ENCODE measurements at places on chromosomes 5 and 9.

DNA sequence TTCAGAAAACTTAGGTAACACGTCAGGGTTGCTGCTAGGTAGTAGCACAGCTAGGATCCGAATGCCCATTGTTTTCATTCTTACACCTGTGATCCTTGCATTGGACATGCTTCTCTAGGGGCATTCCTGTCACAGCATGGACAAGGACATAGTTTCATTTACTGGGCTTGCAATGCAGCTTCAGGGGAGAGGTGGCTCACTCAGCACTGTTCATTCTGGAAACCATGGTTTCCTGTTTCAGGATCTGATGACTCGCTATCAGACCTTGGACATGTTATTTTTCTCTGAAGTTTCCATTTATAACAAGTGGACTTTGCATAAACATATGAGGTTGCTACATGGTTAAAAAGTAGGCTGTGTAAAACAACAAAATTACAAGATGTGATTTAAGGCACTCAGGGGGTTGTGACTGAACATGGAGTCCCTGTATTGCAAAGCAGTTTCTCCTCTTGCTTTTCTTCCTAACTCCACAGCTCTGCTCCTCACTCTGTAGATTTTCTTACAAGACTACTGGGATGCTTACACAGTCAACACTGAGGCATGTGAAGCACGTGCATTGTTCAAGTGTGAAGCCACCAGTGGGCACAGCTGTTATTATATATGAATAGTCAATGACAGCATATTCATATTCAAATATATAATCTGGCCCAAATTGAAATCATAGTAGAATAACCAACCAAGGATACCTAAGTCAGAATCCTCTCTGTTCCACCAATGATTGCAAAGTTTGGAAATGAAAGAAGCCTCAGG lies 66.1 kb upstream of the STK32A start:
- no peak for DNase-seq

DNA sequence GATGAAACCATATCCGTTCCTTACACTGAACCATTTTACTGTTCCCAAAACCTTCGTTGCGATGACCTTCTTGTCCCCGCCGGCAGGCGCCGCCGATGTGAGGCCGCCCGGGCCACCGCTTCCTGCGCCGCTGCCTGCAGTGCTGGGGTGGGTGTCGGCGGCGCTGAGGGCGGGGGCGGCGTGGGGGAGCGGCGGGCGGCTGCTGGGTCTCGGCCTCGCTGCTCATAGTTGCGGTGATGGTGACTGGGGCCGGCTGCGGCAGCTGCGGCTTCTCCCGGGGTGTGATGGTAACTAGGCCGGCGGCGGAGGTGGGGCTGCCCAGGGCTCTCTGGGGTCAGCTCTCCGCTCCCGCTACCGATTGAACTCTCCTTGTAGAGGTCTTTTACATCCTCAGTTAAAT lies 14.1 kb upstream of the OR2S2 start:
- DNase-seq, result no peak

GRCh38 chr5:53037141-53037859 lies 48.1 kb downstream of the ITGA2 start:
- no peak for DNase-seq

DNA sequence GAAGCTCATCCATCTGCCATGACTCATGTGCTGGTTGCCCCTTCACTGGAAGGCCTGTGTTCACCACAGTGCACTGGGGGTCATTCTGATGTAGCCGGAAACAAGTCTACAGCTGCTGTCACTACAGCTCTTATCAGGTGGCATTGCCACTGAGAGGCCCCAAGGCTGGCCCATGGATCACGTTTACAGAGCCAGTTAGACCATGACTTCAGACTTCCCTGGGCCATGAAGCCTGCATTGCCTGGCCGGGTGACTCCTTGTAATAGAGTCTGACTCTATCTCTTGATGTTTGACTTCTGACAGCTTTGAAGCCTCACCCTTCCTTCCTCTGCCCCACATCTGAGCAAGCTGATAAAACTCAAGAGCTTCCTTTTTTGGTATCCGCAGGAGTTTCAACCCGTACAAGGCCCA lies 473.5 kb upstream of the DAP start:
- DNase-seq, result no peak

DNA sequence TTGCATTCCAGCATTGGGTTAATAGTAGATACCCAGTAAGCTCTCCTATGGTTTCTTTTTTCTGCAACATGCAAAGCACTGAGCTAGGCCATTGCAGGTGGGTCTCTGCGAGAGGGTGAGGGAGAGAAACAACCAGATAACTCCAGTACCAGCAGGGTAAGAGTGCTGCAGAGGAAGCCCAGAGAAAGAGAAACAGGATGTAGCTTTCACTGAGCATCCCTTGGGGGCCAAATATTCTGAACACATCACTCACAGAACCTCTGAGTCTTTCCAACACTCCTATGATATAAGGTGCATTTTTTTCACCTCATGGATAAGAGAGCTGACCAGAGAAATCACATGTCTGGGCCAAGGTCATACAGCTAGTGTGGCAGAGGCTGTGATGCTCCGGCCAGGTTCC lies 76.7 kb downstream of the TRIM32 start:
- no peak for DNase-seq

DNA sequence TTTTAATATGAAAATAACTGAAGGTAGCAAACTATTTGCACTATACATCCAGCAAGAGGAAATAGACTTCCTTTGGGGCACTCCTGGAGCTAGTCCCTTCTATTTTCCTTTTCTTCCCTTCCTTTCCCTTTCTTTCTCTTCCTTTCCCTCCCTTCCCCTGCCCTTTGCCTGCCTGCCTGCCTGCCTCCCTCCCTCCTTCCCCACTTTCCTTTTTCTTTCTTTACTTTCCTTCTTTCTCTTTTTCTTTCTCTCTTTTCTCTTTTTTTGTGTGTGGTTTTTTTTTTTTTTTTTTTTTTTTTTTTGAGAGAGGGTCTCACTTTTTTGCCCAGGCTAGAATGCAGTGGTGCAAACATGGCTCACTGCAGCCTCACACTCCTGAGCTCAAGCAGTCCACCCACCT lies 17.3 kb upstream of the CXXC5 start:
- no peak for DNase-seq

DNA sequence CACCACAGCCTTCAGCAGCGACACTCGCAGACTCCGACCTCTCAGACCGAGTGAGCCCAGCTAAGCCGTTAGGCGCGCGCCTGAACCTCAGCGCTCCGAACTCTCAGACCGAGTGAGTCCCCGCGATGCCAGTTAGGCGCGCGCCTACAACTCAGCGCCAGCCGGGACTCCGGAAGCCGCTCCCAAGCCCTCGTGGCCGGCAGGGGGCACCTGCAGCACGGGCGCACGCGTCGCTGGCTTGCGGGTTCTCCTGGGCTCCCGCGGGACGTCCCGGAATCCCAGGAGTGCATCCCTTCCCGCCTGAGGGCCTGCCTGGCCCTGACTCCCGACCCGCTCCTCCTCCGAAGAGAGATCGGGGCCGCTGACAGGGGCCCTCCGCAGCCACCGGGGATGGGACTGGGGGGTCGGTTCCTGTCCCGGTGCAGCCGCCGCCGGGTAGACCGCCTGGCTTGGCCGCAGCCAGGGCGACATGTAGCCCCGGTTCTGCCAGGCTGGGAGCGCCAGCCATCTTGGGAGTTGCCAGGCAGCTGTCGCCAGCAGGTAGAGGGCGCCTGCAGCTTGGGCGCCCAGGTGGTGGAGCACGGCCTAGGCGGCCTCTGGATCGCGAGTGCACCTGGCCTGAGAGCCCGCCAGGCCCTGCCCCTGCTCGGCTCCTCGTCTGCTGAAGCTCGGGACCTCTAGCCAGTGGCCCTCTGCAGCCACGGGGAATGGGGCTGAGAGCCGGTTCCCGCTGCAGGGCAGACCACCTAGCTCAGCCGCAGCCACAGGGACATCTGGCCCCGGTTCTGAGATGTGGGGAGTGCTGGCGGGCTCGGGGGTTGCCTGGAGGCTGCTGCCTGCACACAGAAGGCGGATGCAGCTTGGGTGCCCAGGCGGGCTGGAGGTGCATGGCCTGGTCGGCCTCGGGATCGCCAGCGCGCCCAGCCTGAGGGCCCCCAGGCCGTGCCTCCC lies at the start of gene ANKRD18A:
Gene ANKRD18A, minus strand, starts transcription at position 114 of the 951 bp plus-strand sequence. CDS start 311 bp downstream, outside the sequence.
- DNase-seq, result peak; percentile 88

DNA sequence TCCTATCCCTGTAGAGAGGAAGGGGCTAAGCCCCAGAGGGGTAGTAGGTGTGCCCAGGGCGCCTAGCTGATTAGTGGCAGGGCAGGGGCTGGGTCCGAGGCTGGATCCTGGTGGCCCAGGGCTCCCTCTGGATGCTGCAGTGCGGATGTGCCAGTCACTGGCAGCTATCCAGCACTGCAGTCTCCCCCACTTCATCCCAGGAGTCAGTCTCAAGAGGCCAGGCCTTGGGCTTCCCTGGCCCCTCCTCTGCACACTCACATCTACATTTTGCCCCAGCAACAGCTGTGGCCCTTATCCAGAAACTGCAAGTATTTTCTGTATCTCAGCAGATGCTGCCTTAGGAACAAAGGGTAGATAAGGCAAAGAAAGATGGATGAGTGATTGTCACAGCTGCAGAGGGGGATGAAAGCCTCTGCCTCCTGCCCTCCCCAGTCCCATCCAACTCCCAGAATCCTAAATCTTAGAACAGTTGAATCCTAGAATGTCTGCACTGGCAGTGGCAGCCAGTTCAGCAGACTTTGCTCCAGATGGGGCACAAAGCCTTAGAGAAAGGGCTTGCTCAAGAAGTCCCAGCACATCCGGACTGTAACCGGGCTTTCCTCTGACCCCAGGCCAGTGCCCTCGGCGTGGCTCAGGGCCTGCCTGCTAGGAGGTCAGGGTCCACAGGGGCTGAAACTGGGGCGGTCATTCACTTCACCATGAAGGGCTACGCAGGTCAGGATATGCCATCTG lies 1.6 kb downstream of the ANXA6 start:
- DNase-seq, result no peak

- DNase-seq, result no peak
These were observed 37.0 kb downstream of the DMRTA1 start for GRCh38 chr9:22483528-22484070.

DNA sequence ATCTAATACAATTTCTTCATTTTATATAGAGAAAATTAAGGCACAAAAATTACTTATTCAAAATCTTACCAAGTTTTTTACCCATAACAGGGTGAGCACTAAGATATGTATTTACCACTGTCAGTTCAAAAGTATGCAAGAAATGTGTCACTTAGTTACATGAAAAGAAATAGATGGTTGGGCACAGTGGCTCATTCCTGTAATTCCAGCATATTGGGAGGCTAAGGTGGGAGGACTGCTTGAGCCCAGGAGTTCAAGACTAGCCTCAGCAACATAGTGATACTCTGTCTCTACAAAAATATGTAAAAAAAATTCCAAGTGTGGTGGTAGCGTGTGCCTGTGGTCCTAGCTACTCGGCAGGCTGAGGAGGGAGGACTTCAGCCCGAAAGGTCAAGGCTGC lies 19.4 kb downstream of the YIPF5 start:
- DNase-seq, result no peak

GRCh38 chr5:168724227-168724626 lies 145.1 kb upstream of the PANK3 start:
- DNase-seq, result no peak

DNA sequence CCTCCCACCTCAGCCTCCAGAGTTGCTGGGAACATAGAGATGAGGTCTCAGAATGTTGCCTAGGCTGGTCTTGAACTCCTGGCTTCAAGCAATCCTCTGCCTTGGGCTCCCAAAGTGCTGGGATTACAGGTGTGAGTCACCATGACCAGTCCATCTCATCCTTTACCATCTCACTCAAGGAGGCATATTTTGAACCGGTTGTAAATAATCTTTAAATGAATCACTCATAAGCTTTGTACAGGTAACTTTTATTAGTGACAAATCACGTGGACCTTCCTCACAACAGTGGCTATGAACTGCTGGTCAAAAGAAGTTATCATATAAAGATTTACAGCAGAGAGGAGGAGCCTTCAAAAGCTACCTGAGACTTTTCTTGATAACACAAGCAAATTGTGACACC lies 70.7 kb downstream of the RFK start:
- DNase-seq, result no peak

GRCh38 chr5:35026280-35026840 lies 21.4 kb downstream of the AGXT2 start:
- no peak for DNase-seq

DNA sequence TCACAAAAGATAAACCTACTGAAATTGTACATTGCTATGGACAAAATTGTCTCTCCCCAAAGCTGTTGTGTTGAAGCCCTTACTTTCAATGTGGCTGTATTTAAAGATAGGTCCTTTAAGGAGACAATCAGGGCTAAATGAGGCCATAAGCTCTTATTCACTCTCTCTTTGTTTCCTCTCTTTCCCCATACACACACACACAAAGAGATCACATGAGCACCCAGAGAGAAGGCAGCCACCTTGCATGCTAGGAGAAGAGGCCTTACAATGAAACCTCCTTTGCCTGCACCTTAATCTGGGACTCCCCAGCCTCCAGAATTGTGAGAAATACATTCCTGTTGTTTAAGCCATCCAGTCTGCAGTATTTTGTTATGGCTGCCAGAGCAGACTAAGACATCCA lies 1295.6 kb upstream of the CDH6 start:
- no peak for DNase-seq

DNA sequence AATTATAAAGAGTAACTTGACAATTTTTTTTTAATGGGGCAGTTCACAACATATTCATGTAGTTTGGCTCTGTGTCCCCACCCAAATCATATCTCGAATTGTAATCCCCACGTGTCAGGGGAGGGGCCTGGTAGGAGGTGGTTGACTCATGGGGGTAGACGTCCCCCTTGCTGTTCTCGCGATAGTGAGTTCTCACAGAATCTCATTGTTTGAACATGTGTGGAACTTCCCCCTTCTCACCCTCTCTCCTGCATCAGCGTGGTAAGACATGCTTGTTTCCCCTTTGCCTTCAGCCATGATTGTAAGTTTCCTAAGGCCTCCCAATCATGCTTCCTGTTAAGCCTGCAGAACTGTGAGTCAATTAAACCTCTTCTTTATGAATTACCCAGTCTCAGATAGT lies 40.7 kb downstream of the FBXW11 start:
- no peak for DNase-seq

DNA sequence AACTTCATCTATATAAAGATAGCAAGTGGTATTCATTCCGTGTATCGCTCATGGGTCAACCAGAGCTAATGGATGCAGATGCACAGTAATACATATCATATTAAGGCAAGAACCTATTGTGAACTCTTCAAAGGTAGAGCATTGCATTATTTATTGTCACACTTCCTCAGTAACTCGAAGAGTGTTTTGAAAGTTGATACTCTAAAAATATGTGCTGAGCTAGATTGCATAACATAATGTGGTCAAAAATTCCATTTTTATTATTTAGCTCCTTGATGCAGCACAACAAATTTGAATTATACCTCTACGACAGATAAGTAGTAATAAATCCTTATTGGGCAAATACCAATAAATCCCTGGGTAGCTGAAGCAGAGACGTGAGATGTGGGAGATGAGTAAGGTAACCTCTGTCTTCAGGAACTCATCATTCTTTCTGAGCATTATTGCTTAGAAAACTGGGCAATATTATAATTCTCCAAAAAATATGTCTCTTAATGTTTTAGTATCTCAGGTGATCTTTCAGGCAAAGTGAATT lies 70.3 kb downstream of the CDH18 start:
- DNase-seq, result no peak

Data from NCI-H774 (cell line).